Esophagus mucosa (tissue), 1 donor: ENCODE measurements at places on chromosomes 4 and X.

DNA sequence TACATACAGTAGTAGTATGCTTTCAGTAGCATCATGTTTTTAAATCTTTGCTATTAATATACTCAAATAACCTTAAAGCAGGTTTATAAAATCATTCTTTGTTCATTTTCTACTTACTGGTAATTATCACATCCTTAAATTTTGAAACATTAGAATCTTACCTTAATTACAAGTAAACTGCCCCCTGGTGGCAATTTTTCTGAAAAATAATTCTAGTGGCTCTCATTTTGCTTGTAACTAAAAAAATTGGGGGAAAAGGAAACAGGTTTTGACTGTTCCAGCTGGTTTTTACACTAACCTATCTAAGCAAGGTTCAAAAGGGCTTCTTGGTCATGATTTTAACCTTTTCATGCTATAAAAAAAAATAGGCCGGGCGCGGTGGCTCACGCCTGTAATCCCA is 18.5 kb upstream of the DCAF4L1 start:
- no peak for ATAC-seq

DNA sequence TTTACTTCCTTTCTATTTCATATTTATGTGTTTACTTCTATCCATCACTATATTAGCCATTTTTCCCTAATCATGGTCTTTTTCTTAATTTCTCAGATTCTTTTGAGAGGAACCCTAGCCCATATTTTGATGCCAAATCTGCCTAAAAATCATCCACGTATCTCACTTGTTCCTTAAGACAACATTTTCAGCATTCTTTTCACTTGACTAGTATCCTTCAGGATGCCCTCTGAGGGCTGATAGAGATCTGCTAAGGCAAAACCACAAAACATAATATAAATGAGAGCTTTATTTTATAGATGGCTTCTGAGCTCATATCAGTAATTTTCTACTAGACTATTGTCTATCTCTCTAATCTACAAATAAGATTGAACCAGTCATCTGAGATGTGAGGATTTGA is 341.9 kb downstream of the GPM6A start:
- ATAC-seq: no peak

- no peak for ATAC-seq
These were observed 1614.0 kb upstream of the PCDH10 start for GRCh38 chr4:131534944-131535645.

GRCh38 chr4:40453912-40454311 is 118.8 kb downstream of the CHRNA9 start:
- ATAC-seq: no peak

- ATAC-seq: no peak
These were observed 1.1 kb upstream of the SH3BP2 start for GRCh38 chr4:2791518-2792395.

DNA sequence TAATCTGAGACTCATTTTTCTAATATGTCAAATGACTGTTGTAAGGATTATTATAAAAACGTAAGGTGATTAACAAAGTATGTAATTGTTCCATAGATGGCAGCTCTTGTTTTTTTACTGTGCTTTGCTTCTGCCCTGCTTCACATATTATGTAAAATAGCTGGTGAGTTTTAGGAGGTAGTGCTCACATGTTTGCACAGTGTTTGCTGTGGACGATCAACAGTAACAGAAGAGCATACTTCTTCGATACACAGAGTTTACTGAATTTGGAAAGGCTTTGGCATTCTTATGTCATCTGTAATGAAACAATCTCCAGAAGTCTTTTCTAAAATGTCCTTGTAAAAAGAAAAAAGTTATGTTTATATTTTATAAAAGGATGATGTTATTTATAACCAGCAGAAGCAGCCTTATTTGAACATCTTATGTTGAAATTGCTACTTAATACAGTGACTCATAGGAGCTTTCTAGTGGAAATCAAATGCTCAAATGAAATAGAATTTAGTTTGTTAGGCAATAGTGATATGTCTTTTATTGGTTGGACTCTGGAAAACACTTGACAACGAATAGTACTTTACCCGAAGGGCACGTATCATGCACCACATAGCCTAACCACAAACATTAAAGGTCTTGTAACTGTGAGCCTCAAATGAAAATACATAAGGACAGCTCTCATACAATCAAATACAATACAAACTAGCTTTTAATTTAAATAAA is 1.9 kb upstream of the MTTP start:
- no peak for ATAC-seq

DNA sequence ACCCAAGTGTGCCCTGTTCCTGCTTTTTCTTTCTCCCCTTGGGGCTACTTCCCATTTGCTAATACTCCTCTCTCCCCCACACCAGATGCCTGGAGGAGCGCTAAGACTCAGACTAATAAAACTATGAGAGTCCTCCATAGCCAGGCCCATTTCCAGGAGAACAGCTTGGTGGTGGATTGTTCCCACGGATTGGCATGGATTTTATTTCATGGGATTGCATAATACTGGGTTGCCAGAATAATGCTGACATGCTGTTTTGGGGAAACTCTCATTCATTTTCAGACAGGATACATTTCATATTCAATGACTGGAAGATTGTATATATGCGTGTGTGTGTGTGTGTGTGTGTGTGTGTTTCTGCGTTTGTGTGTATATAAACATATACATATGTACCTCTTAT is 447.5 kb upstream of the PITX2 start:
- ATAC-seq: no peak

DNA sequence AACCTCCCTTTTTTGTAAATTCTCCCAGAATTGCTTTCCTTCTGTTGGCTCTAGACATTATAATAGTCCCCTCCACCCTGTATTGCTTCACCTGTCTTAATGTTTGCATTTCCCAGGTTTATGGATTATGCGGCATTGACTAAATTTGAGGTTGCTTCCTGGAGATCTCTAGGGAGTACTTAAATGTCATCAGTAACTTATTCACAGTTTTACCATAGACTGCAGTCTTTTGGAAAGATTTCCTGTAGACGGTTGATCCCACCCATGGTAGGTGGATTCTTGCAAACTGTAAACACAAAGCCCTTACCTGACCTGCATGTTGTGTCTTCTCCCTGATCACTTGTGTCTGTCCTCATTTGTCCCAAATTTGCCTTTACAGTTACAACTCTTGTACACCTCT is 6.2 kb upstream of the NOX1 start:
- no peak for ATAC-seq

- ATAC-seq: peak; percentile 84
These were observed 8.2 kb downstream of the FHIP1A start for GRCh38 chr4:151417164-151417571.

- peak; percentile 89 for ATAC-seq
These were observed 15.0 kb upstream of the MTNR1A start for GRCh38 chr4:186570193-186570996.
